ENCODE measurements at places on chromosomes 16 and 17. TPM values are rescaled to one million over a fixed set of nuclear protein-coding genes. Genes with fewer than 3 reads are reported as not detected.

DNA sequence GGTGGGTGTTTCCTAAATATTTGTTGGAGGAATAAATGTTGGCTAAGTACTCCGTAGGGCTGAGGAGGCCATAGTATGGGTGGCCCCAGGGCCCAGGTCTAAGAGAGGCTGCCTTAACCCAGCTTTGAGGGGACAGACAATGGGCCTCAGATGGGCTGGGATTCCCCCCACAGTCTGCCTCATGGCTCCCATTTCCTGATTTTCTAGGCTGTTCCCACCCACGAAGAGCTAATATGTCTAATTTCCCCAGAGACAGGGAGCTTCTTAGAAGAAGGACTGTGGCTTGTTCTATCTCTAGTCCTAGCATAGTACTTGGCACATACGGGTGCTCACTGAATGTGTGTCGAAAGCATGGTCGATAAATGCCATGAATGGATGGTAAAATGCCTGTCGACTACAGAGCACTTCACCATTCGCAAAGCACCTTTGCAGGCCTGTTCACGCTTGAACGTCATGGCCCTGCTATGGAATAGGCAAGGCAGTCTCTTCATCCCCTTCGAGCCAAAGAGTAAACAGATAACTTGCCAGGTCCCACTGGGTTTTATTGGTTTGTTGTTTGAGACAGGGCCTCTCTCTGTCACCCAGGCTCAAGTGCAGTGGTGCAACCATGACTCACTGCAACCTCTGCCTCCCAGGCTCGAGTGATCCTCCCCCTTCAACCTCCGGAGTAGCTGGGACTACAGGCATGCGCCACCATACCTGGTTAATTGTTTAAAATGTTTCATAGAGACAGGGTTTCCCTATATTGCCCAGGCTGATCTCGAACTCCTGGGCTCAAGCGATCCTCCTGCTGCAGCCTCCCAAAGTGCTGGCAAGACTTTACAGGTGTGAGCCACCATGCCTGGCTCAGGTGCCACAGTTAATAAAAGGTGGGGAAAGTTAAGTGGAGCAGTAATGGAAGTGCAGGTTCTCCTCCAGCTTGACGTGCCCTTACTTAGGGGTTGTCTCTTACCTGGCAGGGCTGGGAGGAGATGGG is 9.7 kb downstream of the CHAD start:
- DNase-seq, result no peak

GRCh38 chr17:72462407-72462806 is 341.6 kb downstream of the SOX9 start:
- DNase-seq, result no peak

SLC38A8 gene
- total RNA-seq, result not detected

- no peak for DNase-seq
Observed at GRCh38 chr17:41619036-41619926, 5.1 kb downstream of the KRT17 start.

AXIN2 gene
- total RNA-seq, result 0.93 TPM

ELMO3 gene
- 0.53 TPM for total RNA-seq

ARHGDIA gene
- total RNA-seq, result 426 TPM

DNA sequence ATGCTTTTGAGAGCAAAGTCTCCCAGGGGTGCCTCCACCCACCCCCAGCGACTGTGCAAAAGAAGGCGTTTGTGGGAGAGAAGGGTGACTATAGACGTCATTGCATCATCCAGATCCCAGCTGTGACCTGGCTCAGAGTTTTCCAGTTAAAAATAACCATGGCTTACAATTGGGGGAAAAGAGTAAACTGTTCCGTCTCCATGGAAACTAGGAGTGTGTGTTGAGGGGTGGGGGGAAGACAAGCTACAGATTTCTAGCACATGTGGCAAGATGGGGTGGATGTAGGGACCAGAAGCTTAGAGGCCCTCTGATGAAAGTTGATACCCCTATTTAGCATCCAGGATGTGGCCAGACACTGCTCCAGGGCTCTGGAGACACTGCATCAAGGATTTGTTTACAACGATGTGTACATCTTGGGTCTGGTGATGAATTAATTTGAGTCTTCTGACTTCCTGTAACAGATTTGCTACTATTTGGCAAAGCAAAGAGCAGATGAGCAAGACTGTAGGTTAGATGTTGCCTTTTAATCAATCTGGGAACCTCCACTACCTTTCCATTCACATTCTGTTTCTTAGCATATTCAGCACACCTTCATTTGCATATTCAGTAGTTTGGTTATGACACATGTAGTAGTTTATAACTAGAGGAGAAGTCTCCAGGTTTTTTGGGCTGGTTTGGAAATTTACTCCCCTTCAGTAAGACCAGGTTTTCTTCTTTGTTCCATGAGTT is 6.2 kb upstream of the DUSP14 start:
- DNase-seq, result no peak

GRCh38 chr16:15689290-15689689 is 39.2 kb downstream of the NDE1 start:
- no peak for DNase-seq

DNA sequence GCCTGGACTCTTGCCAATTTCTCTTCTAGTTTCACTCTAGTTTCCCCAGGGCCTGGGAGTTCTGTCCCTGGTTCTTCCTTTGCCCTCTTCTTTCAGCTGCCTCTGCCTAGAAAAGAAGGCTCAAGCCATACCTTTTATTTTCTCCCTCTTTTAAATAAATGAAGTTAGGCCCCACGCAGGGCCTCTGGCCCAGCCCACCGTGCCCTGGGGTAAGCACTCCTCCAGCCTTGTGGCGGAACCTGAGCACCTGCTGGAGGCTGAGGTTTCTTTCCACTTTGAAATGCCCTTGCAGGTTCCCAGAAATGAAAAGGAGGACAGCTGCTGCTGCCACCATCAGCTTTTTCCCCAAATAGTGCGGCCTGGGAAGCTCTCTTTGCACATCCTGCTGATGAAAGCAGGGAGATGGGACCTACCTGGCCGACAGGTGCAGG is 139.4 kb downstream of the CCDC182 start:
- DNase-seq, result no peak

HOXB6 gene
- total RNA-seq, result 48.2 TPM

Measured in glomerular endothelial cell (primary cell).